ENCODE measurements at places on chromosomes 7 and 10.

DNA sequence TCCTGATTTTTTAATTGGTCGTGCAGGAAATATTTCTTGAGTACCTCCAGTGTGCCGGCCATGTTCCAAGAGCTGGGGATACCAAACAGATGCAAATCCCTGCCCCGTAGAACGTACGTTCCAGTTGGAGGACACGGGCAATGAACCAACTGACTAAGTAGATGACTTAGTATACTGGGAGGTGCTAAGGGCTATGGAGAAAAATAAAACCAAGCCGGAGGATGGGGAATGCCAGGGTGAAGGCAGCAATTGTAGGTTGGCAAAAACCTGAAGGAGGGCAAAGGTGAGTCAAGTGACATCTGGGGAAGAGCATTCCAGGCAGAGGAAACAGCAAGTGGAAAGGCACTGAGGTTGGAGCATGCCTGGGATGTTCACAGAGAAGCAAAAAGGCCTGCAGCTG is 6.8 kb upstream of the VSIR start:
- no peak for DNase-seq
- H3K27ac ChIP-seq: no peak overlapping the region

DNA sequence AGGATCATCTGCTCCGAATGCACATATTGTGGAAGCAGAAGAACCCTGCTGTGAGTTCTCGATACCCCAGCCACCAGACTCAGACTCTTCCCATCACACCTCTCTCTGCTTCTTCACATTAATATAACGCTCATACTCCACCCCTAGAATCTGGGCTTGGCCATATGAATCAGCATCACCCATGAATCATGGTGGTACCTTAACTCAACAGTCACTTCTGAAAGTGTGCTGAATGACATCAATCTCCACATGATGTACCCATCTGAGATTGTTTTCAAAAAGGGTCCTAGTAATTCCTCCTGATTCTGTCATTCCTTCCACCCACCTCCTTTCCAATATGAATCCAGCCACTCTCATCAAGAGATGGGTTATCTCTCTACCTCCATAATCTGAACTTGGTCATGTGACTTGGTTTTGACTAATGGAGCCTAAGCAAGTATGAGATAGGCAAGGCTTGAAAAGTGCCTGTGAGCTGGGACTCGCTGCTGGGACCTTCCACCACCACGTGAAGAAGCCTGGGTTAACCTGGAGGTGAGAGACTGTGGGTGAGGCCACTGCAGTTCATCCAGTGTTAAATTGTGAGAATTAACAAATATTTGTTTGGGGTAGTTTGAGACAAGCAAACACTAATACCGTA is 15.4 kb downstream of the YWHAG start:
- H3K4me3 ChIP-seq: no peak overlapping the region
- peaks cover 91% of the 10 kb centered on the region for H3K36me3 ChIP-seq

DNA sequence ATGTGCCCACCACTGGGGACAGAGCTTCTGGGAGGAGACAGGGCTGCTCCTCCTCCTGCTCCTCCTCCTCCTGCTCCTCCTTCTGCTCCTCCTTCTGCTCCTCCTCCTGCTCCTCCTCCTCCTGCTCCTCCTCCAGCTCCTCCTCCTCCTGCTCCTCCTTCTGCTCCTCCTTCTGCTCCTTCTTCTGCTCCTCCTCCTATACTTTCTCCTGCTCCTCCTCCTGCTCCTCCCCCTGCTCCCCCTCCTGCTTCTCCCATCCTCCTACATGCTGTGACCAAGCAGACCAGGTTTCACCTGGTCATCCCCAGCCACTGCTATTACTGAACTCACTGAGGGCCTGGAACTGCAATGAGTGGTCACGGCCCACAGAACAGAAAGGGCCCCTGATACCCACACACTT is 154.0 kb upstream of the PPP2R2D start:
- H3K4me1 ChIP-seq: peaks cover 17% of the 10 kb centered on the region
- no peaks in the 10 kb centered on the region for H3K27me3 ChIP-seq
- DNase-seq: no peak
- H3K27ac ChIP-seq: no peak overlapping the region

GRCh38 chr10:122184254-122184653 is 86.8 kb upstream of the BTBD16 start:
- H3K27ac ChIP-seq: no peak overlapping the region
- no peak for DNase-seq
- H3K27me3 ChIP-seq: no peaks in the 10 kb centered on the region

DNA sequence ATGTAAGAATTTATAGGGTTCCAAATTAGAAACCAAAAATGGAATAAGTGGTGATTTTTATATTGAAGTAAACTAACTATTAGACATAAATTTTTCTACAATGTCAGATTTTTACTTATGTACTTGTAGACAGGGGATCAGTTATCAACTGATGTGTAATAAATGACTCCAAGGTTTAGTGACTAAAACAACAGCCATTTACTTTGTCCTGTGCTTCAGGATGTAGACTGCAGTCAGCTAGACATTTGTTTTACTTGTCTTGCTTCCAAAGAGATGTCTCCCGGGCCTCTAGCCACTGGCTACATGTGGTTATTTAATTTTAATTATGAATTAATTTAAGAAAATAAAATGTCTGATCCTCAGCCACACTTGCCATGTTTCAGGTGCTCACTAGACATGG is 249.7 kb upstream of the IGFBP3 start:
- H3K4me1 ChIP-seq: peaks cover 12% of the 10 kb centered on the region
- no peaks in the 10 kb centered on the region for H3K36me3 ChIP-seq
- no peak overlapping the region for H3K27ac ChIP-seq

DNA sequence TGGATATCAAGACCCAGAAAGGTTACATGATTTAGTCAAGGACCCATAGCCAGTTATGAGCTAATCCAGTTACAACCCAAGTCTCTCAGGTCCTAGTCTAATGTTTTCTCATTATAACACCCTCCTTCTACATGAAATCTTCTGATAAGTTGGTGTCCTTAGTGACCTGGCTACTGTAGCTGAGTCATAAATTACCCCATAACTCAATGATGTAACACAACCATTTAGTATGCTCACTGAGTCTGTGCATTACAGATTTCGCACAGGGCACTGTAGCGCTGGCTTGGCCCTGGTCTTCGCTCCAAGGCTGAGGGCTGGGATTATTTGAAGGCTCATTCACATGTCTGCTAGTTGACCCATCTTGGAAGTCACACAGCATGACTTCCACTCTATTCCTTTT is 36.0 kb upstream of the GLCCI1 start:
- H3K36me3 ChIP-seq: no peaks in the 10 kb centered on the region
- no peak for DNase-seq
- no peak overlapping the region for H3K27ac ChIP-seq
- H3K27me3 ChIP-seq: no peaks in the 10 kb centered on the region

GRCh38 chr10:23399701-23400144 is 39.2 kb upstream of the OTUD1 start:
- H3K27me3 ChIP-seq: peaks cover 25% of the 10 kb centered on the region
- no peak overlapping the region for H3K4me3 ChIP-seq
- no peak overlapping the region for H3K27ac ChIP-seq
- H3K4me1 ChIP-seq: no peaks in the 10 kb centered on the region
- DNase-seq: no peak

DNA sequence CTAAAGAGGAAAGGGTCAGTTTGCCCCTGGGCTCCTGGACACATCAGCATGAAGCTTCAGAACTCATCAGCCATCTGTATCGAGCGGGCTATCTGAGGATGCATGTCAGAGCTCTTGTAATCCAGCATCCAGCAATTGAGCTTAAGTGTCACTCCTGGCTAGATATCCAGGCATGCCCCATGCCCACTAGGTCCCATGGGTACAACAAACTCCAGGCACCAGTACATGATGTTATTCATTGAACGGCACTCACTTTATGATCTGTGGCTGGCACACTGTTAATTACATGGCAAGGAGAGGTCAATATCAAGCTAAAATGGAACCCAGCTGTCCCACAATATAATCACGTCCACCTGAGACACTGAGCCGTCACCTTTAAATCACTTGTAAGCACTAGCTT is 274.2 kb downstream of the ELMO1 start:
- no peak for DNase-seq
- H3K27me3 ChIP-seq: no peaks in the 10 kb centered on the region
- H3K4me1 ChIP-seq: no peaks in the 10 kb centered on the region
- H3K27ac ChIP-seq: no peak overlapping the region
- H3K4me3 ChIP-seq: no peak overlapping the region
- H3K36me3 ChIP-seq: peaks cover 43% of the 10 kb centered on the region

GRCh38 chr7:129136887-129137642 is 7.4 kb upstream of the TSPAN33 start:
- H3K4me3 ChIP-seq: no peak overlapping the region
- DNase-seq: no peak
- H3K27ac ChIP-seq: no peak overlapping the region

DNA sequence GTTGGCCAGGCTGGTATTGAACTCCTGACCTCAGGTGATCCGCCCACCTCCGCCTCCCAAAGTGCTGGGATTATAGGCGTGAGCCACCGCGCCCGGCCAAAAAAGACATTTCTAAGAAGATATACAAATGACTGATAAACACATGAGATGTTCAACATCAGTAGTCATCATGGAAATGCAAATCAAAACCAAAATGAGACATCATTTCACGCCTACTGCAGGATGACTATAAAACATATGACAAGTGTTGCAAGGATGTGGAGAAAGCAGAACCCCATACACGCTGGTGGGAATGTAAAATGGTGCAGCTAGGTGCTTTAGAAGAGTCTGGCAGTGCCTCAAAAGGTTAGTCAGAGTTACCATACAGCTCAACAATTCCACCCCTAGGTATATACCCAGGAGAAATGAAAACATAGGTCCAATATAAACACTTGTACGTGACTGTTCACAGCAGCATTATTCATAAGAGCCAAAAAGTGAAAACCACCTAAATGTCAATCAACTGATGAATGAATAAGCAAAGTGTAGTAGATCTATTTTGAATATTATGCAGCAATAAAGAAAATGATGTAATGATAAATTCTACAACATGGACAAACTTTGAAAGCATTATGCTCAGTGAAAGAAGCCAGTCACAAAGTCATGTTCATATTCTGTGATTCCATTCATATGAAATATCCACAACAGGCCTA is 24.5 kb downstream of the TMEM209 start:
- DNase-seq: no peak
- no peak overlapping the region for H3K27ac ChIP-seq
- H3K27me3 ChIP-seq: no peaks in the 10 kb centered on the region
- H3K4me1 ChIP-seq: no peaks in the 10 kb centered on the region
- H3K4me3 ChIP-seq: no peak overlapping the region

GRCh38 chr7:152608656-152609055 is 67.3 kb downstream of the XRCC2 start:
- no peaks in the 10 kb centered on the region for H3K27me3 ChIP-seq
- DNase-seq: no peak
- H3K36me3 ChIP-seq: no peaks in the 10 kb centered on the region
- H3K27ac ChIP-seq: no peak overlapping the region
- H3K4me1 ChIP-seq: no peaks in the 10 kb centered on the region

DNA sequence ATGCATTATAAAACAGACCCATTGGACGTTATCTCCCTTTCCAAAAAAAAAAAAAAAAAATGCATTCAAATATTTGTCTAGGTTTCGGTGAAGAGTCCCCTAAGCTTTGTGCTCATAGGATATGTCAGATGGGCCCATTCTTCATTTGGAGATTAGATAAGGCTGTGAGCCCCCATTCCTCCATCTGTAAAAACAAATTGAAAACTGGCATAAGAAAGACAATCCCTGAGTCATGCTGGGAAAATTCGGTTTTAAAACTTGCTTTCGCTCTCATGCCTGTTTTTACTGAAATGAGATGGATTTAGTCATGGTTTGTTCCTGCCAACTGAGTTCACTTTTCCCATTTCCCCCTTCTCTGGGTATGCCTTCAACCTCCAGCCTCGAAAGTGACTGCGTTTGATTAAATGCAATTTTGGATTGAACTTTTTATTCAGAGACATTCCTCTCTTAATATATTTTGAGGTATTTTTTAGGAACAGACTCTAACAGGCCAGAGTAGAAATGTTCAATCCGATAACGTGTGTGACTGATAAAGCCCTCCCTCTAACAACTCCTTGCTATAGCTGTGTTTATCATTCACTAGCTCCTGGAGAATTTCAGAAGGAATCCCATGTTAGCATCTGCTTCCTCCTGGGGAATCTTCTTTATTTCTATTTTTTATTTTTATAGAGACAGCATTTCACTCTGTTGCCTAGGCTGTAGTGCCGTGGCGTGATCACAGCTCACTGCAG is 190.9 kb upstream of the LYZL2 start:
- peaks cover 14% of the 10 kb centered on the region for H3K4me1 ChIP-seq
- no peaks in the 10 kb centered on the region for H3K36me3 ChIP-seq
- no peak for DNase-seq
- no peak overlapping the region for H3K4me3 ChIP-seq
- H3K27ac ChIP-seq: no peak overlapping the region

- no peak overlapping the region for H3K4me3 ChIP-seq
- DNase-seq: peak; percentile 80
- H3K27me3 ChIP-seq: no peaks in the 10 kb centered on the region
- peaks cover 23% of the 10 kb centered on the region for H3K4me1 ChIP-seq
- H3K27ac ChIP-seq: no peak overlapping the region
- H3K36me3 ChIP-seq: no peaks in the 10 kb centered on the region
Measured at GRCh38 chr10:69846293-69846921, 44.7 kb downstream of the COL13A1 start.

GRCh38 chr7:45589915-45590678 is 15.9 kb downstream of the ADCY1 start:
- H3K27ac ChIP-seq: no peak overlapping the region
- H3K4me1 ChIP-seq: no peaks in the 10 kb centered on the region
- peak; percentile 18 for DNase-seq
- no peaks in the 10 kb centered on the region for H3K27me3 ChIP-seq
- no peaks in the 10 kb centered on the region for H3K36me3 ChIP-seq

DNA sequence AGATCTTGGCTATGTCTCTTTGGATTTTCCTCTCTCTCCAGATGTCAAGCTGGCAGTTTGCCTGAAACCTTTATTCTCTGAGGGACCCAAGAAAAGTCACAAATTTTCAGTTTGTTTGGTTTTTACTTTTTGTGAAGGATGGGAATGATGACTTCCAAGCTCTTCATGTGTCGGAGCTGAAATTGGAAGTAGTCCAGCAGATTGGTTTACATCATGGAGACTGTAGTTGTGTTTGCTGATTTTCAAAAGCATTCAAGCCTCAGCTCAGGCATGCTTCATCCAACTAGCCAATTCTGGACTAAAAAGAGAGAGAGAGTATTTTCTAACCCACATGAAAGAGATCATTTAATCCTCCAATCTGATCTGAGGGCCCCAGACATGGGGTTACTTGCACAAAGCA is 326.2 kb upstream of the AUTS2 start:
- H3K4me1 ChIP-seq: no peaks in the 10 kb centered on the region
- no peak overlapping the region for H3K4me3 ChIP-seq
- DNase-seq: no peak
- no peaks in the 10 kb centered on the region for H3K36me3 ChIP-seq
- H3K27me3 ChIP-seq: no peaks in the 10 kb centered on the region
- no peak overlapping the region for H3K27ac ChIP-seq

GRCh38 chr10:110501142-110501937 is 3.6 kb downstream of the DUSP5 start:
- no peaks in the 10 kb centered on the region for H3K27me3 ChIP-seq
- H3K4me1 ChIP-seq: peaks cover 19% of the 10 kb centered on the region
- H3K4me3 ChIP-seq: peak overlapping the region; percentile 94

GRCh38 chr10:79310200-79310865 is 36.9 kb upstream of the PPIF start:
- no peak overlapping the region for H3K27ac ChIP-seq
- no peak for DNase-seq
- no peaks in the 10 kb centered on the region for H3K4me1 ChIP-seq
- no peaks in the 10 kb centered on the region for H3K27me3 ChIP-seq
- H3K36me3 ChIP-seq: peaks cover 28% of the 10 kb centered on the region

All from endodermal cell (in vitro differentiated cells).